COLO829 (cell line): ENCODE measurements at places on chromosomes 13 and 19.

DNA sequence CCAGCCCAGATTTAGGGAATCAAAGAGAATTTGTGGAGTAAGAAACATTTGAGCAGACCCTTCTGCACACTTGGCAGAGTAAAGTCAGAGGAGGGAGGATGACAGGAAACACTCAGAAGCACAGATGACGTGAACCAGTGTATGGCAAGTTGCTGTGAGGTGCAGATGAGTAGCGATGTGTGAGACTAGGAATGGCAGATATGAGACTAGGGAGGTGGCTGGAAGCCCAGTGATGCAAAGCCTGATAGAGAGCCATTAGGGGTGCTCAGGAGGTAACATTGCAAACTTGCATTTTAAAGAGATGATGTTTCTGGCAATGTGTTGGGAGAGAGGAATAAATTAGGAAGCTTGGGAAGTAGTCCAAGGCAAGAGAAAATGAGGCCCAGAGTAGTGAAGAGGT, 44.0 kb downstream of the PCDH17 start:
- DNase-seq: no peak

GRCh38 chr13:66586489-66586888, 643.6 kb downstream of the PCDH9 start:
- no peak for DNase-seq

DNA sequence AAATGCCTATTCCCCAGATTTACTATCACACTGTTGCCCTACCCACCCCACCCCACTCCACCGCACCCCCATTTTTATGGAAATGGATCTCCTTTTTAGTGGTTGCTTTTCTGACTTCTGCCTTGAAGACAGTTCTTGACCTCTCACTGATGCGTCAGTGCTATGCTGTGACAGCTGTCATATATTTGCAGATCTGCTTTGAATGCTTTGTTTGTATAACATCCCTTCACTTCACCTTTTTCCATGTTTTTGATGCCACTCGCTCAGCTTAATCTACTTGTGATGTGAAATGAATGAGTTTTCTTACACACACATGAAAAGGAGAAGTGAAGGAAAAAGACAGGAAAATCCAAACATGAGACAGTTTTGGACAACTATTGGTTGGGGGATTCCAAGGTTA, 731.0 kb downstream of the SLITRK6 start:
- no peak for DNase-seq

- DNase-seq: no peak
Observed at GRCh38 chr13:96762876-96763275, 231.4 kb downstream of the OXGR1 start.

GRCh38 chr13:51549050-51549449, 35.2 kb upstream of the WDFY2 start:
- DNase-seq: no peak

- no peak for DNase-seq
Observed at GRCh38 chr19:3132971-3133792, 2.7 kb upstream of the GNA15 start.

DNA sequence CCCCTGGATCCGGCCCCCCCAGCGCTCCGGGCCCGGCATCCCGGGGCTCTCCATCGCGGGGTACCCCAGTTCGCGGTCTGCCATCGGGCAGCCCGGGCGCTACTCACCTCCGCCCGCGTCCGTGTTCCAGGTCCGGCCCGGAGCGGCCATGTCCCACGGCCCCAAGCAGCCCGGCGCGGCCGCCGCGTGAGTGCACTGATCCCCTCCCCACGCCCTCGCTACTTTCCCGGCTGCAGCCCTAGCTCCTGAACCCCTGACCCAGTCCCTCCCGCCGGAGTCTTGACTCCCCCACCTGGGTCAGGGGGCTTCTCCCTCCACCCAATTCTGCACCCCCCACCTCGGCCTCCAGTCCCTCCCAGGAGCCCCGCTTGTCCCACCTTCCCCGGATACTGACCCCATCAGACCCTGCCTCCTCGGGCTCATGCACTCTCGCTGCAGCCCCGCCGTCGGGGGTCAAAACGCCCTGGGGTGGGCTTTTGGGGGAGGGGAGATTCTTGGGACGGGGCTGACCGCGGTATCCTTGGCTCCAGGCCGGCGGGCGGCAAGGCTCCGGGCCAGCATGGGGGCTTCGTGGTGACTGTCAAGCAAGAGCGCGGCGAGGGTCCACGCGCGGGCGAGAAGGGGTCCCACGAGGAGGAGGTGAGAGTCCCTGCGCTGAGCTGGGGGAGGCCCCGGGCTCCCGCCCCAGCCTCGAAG, 566 bp downstream of the HMG20B start:
- no peak for DNase-seq

- DNase-seq: no peak
Observed at GRCh38 chr13:97492257-97492656, 58.3 kb downstream of the RAP2A start.

GRCh38 chr13:101307181-101307701, 109.1 kb downstream of the NALCN start:
- DNase-seq: no peak

- DNase-seq: peak; percentile 95
Observed at GRCh38 chr13:41547251-41548000, 90.1 kb downstream of the RGCC start.

DNA sequence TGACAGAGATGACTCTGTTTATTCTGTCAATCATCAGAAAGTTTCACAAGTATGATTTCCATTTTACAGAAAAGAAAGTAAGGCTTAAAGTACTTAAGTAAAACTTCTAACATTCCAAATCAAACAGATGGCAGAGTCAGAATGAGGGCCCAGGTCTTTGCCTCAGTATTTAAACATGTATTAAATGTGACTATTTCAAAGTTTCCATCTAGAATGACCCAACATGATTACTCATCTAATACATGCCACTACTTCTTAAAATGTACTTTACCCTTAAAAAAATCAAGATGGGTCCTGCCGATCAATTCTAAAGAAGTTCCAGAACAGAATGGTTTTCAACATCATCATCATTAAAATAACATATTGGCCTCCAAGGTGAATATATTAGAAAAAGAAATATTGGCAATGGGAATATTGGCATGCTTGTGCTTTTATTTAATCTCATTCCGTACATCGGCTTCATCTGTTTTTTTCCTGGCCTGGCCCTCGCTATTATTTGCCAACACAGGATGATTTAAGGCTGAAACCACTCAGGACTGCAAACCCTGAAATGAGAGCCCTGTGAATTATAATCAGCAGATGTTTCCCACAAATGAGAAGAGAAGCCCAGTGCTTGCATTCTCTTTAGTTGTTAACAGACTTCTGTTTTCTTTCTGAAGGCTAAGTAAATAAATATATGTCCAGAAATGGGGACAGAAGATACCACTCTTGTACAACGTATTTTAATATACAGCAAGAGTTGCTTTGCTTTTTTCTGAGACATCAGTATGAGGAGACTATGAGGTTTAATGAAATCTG, 340.0 kb downstream of the DNAJC15 start:
- DNase-seq: no peak

DNA sequence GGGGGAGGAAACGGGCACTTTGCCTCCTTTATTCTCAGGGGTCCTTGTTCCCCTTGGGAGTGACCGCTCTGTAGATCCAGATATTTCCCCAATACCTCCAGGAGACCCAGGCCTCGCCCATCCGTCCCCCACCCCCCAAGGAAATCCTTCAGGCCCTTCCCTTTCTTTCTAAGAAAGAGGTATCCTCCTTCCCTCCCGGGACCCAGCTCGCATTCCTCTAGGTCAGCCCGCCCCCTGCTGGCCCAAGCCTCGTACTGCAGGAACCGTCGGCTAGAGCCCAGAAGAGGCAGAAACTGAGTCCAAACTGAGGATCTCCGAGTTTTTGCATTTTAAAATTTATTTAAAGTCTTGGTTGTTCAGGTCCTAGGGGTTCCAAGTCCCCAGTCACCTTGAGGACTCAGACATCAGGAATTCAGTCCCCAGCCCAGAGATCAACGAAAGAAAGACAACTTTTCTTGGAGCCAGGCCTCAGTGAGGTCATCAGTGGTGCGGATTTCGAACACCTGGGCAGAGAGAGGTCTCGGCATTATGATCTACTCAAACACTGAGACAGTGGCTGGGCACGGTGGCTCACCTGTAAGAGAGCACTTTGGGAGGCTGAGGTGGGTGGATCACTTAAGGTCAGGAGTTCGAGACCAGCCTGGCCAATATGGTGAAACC, 7.5 kb upstream of the LRFN1 start:
- peak; percentile 77 for DNase-seq

DNA sequence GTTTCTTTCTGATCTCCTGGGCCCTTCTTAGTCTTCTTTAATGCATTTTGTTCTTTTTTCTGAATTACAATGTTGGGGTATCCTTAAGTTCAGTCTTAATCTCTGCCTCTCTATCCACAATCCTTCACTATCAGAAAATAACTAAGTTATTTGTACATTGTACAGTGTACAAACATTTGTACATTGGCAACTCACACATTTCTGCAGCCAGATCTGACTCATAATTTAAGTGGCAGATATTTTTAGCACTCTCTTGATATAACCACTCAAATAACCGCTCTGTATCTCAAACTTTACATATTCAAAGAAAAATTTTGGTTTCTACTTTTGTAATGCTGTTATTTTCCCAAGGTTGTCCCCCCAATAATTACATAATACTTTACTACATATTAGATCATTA, 691.1 kb upstream of the SPRY2 start:
- DNase-seq: no peak

DNA sequence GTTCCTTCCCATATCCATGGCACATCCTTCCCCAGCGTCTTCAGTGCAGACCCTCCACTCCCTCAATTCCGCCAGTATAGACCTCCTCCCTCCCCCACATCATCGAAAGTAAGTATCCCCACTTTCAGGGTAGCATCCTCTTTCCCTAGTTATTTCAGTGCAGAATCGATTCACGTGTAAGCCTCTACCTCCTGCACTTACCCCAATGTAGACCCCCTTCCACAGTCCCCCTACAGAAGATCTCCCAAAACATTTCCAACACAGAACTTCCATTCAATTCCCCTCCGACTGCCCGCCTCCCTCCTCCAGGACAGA, 664 bp downstream of the IRF3 start:
- no peak for DNase-seq

DNA sequence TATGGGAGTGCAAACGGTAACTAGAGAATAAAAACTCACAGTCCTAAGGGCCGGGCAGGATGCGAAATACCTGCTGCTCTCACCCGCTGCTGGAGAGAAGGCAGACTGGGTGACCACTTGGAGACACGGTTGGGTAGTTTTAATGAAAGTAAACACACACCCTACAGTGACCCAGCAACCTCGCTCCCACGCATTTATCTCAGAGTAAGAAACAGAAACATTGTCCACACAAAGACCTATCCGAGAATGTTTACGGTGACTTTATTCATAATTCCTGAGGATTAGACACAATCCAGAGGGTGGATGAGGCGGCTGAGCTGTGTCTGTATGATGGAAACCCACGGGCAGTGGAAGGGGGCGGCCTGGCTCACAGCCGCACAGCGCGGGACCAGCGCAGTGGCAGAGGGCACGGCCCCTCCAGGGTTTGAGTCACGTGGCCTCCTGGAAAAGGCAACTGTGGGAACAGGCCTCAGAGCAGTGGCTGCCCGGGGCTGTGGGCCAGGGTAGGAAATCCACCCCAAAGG, 73.5 kb upstream of the C13orf46 start:
- DNase-seq: no peak

- no peak for DNase-seq
Observed at GRCh38 chr13:89684896-89685295, 1662.6 kb upstream of the MIR17HG start.

GRCh38 chr19:57599377-57599760, 316 bp upstream of the ZNF530 start:
- DNase-seq: no peak

- no peak for DNase-seq
Observed at GRCh38 chr19:6047741-6048251, 62.5 kb downstream of the RFX2 start.

- no peak for DNase-seq
Observed at GRCh38 chr19:2659856-2660432, 42.5 kb downstream of the GNG7 start.

DNA sequence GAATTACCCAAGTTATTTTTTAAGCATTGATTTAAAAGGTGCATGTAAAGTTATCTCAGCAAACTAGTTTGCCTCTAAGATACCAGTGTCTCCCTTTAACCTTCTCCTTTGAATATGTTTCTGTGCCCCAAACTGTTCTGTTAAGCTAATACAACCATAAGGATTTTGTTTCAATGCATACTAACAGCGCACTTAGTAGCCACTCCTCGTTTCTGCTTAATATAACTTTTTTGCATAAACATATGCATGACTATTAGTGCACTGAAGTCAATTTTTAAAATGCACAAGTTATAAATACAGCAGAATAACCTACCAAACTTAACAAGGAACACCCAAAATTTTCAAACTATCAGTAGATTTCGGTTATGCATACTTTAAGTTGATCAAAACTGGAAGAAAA, 79.4 kb downstream of the SERP2 start:
- DNase-seq: no peak

GRCh38 chr13:73572824-73573223, 514.0 kb downstream of the KLF5 start:
- DNase-seq: no peak

- no peak for DNase-seq
Observed at GRCh38 chr13:80215368-80215767, 125.6 kb downstream of the SPRY2 start.

DNA sequence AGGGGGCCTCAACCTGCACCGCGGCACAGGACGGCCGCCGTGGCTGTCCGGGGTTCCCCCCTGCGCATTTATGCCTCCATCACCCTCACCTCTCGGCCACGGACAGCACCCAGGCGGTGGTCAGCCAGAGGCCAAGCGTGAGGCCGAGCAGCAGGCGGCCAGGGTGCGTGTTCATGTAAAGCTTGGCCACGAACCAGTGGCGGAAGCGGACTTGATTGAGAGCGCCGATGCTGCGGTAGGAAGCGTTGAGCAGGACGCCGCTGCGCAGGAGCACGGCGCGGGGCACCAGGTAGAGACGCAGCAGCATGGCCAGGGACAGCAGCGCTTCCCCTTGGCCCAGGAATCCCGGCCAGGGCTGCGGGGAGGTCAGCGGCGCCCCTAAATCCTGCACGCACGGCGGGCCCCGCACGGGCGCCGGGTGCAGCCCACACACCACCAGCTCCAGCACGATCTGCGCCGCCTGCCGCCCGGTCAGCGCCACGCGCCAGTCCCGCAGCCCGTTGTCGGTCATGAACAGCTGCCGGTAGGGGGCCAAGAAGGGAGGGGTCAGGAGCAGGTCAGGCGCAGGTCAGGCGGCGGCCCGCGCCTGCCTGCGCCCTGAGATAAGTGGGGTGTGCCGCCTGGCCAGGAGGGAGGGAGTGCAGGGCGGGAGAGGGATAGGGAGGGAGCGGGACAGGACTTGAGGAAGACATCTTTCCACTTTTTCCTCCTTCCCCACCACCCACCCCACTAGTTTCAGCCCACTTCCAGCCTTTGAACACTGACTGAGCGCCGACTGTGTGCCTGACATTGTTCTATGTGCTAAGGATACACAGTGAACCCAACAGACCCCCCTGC, 6.5 kb downstream of the KCNN4 start:
- no peak for DNase-seq

DNA sequence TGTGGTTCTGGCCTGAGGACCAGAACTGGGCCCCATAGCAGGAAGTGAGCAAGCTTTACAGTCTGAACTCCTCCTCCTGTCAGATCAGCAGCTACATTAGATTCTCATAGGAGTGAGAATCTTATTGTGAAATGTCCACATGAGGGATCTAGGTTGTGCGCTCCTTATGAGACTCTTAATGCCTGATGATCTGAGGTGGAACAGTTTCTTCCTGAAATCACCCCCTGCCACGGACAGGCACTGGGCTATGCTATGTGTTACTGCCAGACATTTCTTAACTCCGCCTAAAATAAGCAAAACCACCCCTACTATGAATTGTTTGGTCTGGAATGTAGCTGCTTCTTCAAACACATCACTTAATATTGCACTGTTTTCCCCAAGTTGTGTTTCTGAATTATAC, 4.6 kb downstream of the FBXL3 start:
- no peak for DNase-seq

GRCh38 chr19:40555978-40556689, 20.5 kb upstream of the SHKBP1 start:
- no peak for DNase-seq

- DNase-seq: no peak
Observed at GRCh38 chr19:15286688-15287365, 45.5 kb downstream of the BRD4 start.
